Epithelial cell of proximal tubule (primary cell): ENCODE measurements at places on chromosomes 5 and 9. TPM values are rescaled to one million over a fixed set of nuclear protein-coding genes. Genes with fewer than 3 reads are reported as not detected.
A peak's percentile ranks its signal among the peaks of the same experiment; 100 is the strongest.

- peak; percentile 95 for DNase-seq
These were observed 46.1 kb upstream of the ZBED3 start for GRCh38 chr5:77133061-77133758.

DNA sequence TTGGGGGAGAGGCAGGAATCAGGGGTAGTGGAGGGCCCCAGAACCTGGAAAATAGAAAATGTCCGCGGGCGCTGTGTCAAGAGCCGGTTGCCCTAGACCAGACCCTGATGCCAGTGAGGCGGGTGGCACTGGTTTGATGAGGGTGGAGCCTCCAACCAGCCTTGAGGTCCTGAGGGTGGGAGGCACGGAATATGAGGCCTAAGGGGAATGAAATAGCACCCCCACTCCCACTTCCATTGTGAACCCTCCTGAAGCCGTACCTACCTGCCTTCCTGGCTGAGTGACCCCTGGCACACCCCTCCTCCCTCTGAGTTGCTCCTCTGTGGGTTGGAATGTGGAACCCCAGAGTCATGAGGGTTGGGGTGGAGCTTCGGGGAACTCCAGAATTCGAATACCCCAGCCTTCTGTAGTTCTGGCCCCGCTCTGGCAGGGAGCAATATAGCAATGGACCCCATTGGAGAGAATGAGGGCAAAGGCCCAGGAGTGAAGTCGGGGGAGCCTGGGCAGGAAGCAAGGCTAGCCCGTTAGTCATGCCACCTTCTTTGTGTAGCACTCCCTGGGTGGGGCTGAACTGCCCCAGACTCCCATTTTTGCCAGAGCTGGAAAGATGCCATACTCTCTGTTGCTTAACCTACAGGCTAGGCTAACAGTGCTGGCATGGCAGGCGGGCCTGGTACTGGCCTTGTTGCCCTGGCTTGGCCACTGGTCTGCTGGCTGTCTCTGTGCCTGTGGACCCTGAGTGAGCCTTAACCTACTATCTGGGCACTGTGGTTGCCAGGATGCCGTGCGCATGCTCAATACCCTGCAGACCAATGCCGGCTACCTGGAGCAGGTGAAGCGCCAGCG, 1.0 kb downstream of the FPGS start:
- no peak for DNase-seq

DNA sequence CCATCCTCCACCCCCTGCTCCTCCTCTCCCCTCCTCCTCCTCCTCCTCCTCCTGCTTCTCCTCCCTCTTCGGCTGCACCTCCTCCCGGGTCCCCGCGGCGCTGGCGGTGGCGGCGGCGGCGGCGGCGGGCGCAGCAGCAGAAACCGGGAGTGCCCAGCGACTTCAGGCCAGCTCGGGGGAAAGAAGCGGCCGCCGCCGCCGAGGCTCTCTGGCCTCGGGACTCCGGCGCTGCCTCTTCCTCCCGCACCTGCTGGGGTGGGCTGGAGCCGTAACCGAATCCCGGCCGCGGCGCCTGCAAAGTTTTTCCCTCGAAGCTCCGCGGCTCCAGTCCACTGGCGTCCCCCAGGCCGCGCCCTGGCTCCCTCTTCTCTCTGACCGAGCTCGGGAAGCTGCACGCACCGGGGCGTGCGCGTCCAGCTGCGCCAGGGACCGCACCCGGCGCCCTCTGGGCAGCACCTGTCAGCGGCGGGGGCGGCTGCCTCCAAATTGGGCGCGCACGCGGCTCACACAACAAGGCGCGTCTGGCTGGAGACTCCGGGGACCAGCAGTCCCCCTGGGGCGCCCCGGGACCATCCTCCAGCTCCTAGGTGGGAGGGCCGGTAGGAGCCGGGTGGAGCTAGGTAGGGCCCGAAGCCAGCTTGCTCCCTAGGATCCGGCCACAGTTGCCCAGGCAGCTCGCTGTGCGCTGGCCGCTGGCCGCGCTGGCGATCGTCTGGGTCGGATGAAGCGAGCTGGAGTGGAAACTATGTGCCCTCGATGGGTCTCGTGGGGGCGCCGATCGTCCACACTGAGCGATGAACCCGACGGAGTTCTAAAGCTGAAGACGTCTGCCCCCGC, at the start of gene MCTP1:
Gene MCTP1 (minus strand): TSS at position 523 of the 837 bp plus-strand sequence.
- no peak for DNase-seq

DNA sequence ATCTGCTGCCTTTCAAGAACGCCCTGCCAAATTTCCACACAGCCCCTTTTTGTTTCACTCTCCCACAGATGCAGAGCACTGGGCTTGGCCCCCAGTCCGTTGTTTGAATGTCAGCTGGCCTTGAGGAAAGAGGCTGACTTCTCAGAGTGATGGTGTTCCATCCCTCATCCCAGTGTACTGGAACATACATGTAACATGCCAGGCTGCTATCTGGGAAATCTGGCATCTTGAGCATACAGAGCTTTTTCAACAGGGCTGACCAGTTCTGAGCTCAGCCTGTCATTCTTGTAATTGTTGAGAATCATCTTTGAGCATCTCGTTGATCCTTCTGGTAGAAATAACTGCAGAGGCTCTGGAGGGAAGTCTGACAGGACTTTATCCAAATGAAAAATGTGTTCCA, 2.8 kb downstream of the GALNT10 start:
- DNase-seq = no peak

The PCDHGA8 gene
- total RNA-seq = 0.14 and 1.0 TPM in 2 replicates

DNA sequence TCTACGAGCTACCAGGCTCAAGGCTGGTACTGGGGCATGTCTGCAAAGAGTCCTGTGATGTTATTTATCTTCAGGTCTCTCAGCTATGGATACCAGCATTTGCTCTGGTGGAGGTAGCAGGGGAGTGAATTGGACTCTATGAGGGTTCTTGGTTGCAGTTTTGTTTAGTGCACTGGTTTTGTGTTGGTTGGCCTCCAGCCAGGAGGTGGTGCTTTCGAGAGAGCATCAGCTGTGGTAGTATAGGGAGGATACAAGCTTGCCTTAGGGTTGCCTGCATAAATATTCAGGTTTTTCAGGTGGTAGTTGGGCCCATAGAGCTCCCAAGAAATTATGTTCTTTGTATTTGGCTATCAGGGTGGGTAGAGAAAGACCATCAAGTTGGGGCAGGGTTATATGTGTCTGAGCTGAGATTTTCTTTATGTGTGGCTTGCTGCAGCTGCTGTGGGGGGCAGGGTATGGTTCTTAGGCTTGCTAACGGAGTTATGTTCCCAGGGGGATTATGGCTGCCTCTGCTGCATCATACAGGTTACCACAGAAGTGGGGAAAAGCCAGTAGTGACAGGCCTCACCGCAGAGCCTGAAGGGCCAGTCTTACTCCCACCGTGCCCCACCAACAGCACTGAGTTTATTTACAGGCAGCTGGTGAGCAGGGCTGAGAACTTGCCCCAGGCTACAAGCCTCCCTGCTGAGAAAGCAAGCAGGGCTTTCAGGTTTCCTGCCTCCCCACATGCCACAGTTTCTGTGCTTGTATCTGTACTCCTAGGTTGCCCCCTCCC, 9.7 kb upstream of the RIOK2 start:
- no peak for DNase-seq

GRCh38 chr5:176912115-176912514, 13.0 kb upstream of the HK3 start:
- DNase-seq = no peak

DNA sequence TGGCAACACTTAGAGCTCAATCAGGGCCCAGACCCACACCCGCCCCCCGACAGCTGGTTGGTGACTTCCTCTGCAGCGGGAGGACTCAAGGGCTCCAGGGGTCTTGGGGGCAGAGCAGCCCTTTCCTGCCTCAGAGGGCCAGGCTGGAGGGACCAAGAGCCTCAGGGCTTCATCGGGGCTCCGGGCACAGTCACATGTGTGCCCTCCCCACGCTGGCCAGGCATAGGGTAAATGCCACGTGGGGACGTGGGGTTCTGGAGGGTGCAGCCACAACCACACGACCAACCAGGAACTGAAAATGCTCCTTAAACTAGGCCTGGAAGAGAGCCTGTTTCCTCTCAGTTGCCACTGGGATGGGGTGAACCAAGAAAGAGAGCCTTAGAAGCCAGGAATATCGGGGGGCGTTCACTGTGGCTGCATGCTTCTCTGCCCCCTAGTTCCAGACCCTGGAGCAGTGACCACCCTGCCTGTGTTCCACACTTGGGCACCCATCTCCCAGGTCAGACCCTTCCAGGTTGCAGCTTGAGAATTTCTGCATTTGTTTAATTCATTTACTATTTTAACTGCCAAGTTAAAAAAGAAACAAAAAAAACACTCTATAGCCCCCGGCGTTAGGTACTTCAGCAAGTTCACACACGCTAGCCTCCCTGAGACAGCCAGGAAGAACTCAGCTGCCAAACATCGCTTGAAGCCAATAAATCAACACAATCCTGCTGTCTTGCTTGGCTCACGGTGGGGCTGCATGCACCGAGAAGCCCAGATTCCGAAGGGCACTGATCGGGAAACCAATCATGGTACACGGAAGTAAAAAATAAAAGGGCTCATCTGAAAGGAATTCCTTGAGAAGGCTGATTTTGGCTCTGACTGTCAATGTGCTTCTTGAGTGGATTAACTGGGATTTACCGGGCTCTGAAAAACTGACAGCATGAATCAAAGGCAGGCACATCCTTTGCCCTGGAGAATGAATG, 56.1 kb upstream of the PHYKPL start:
- DNase-seq = peak; percentile 48

DNA sequence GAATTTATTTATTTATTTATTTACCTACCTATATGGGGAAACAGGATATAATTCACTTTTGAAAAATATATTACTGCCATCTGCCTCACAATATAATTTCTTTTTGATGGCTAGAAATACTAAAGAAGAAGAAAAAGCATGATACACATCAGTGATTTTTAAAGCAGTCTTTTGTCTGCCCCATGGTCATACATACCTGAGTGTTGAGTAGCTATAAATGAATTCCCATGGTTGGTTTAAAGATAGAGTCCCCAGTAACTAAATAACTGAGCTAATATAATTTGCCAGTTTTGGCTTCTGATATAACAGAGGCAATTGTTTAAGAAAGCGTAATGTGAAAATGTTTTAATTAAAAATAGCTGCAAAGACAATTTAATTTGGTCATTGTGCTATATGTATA, 447.8 kb downstream of the PDE4D start:
- no peak for DNase-seq

DNA sequence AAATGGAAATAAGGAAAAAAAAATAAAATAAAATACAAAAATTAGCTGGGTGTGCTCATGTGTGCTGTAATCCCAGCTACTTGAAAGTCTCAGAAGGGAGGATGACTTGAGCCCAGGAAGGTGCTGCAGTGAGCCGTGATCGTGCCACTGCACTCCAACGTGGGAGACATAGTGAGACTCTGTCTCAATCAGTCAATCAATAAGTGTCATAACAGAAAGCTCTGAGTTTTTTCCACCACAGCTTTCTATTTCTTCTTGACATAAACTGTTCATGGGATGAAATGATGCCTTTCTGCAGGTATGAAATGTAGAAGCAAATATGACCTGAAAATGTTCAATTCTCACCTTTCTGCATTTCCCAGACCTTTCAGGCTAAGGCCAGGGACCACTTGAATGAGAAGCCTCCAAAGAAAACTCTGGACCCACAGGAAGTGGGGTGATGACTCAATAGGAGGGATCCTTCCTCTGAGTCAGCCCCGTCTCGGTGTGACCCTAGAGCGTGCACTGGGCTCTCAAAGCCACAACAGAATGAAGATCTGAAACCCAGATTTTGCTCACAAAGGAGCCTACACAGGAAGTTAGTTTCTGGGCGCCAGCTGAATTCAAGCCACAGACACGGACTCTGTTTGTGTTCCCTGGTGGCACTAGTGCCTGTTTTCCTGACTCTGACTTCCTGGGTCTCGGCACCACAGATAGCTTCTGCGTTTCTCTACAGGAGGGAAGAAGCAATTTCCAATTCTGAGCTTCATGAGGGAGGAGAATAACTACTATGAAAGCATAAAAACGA, 62.0 kb downstream of the ANKH start:
- DNase-seq = peak; percentile 26

GRCh38 chr5:98535901-98536300, 237.6 kb upstream of the RGMB start:
- no peak for DNase-seq

DNA sequence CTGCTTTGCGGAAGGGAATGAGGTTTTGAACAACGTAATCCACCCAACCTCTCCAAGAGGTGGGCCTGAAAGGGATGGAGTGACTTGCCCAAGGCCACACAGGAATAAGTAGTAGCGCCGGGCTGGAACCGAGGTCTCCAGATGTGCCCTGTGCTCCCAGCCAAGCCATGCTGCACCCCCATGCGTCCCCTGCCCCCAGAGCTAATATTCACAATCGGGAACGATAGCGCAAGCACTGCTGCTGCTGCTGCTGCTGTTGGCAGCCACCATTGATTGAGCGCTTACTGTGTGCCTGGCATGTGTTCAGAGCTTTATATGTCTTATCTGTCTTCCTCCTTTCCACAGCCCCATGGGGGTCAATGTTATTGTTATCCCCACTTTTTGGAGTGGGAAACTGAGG, 43.9 kb downstream of the AMBP start:
- no peak for DNase-seq

The SUSD1 gene
- 17.4 and 37.4 TPM in 2 replicates for total RNA-seq

DNA sequence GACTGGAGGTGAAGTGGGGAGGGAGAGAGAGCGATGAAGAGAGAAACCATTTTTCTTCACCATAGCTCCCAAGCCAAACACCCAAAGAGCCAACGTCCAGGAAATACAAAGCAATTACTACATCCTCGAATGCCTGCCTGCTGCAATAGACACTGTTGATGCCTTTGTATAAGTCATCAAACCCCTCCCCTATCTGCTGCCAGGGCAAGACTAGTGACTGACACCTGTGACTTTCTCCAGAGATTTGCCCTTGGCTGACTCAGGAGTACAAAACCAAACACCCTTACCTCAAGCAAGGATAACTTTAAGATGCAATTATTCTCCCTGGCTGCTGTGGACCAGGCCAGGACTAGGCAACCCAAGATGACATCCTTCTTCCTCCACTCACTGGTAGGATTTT, 81.8 kb upstream of the RASA1 start:
- DNase-seq = no peak

- DNase-seq = no peak
These were observed 354.5 kb upstream of the FTMT start for GRCh38 chr5:121497176-121497575.

DNA sequence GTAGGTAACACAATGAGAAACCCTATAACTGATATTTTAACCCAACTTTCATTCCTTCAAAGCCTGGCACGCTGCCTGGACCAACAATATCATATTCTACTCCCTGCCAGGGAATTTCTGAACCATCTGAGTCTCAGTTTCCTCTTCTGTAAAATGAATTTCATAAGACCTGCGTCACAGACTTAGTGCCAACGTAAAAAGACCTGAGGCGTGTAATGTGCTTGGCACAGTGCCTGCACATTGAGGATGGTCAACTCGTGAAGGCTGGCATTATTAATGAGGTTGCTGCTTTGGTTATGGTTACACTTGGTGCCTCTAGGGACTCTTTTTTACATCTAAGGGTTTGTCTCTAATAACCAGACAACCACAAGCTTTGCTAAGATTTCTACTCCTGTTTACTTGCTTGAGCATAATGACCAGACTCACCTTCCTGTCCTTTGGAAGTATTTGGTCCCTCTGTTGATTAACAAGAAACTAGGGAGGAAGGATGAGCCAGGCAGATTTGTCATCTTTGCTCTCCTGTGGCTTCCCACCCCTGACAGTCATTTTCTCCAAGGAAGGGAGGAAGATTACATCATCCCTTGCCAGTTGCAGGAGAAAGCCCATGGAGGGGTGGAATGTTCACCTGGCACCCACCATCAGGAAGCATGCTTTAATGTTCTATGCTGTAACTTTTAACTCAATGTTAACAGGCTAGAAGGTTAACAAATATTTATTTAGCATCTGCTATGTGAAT, 79.0 kb downstream of the PAPPA start:
- DNase-seq = peak; percentile 45

GRCh38 chr9:133558191-133559126, 24.0 kb downstream of the ADAMTSL2 start:
- no peak for DNase-seq
